T-cell (primary cell): ENCODE measurements at places on chromosomes 11 and 22. TPM values are rescaled to one million over a fixed set of nuclear protein-coding genes. Genes with fewer than 3 reads are reported as not detected.

- no peak for DNase-seq
These were observed 3.3 kb upstream of the SHISA8 start for GRCh38 chr22:41917903-41918791.

DNA sequence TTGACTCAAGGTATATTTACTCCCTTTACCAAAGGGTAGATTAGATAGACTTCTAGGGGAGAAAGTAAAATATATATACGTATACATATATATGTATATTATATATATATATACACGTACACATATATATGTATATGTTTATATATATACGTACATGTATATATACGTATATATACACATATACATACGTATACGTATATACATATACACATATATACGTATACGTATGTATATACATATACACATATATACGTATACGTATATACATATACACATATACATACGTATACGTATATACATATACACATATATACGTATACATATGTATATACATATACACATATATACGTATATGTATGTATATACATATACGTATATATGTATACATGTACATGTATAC lies 430.5 kb upstream of the ANO3 start:
- DNase-seq: no peak

DNA sequence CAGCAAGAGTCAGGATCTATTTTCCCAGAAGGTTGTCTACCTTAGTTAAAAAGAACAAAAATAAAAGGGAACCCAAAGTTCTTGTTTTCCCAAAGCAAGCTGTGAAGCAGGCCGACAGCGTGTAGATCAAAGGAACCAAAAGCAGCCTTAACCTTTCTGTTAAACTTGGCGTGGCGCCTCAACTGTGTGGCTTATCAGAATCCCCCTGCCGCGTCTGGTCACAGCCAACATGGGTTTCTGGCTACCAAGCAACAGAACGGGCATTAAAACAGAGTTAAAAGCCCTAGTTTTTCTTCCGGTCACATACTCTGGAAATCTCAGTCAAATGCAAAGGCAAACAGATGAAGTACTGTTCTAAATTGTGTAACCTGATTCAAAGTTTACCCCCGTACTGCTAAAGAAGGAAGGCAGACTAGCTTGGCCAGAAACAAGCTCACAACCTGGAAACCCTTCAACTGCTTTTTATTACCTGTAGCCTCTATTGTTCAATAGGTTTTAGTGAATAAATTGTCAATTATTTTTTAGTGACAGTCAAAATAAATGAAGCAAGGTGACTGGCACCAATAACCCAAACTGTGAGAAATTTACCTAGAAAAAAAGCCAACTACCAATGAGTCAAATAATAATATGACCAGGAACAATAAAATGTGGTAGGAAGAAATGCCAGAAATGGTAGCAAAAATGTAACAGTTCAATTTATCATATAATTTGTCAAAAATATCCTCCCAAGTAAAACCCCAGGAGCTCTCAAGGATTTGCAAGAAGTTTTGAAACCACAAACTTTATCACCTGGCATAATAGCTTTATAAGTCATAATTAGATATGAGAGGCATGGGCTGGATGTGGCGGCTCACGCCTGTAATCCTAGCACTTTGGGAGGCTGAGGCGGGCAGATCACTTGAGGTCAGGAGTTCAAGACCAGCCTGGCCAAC lies 21.4 kb downstream of the CHKA start:
- DNase-seq: peak; percentile 52

GRCh38 chr11:17700991-17701390 lies 18.4 kb upstream of the MYOD1 start:
- no peak for DNase-seq

DNA sequence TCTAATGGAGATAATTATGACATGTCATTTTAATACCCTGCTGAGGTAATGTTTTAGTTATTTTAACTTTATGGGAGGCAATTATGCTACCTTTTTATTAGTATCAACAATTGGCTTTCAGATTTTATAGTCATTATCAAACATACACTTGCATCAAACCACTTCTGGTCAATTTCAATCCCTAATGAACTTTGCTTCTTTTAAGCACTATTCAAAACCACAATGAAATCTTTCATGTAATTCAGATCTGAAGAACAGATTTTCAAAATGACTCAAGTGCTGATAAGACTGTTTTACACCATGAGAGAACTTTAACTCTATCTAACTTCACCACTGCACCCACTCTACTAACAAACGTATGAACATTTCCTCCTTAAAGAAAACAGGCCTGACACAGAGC lies 25.9 kb upstream of the CCDC34 start:
- DNase-seq: no peak

DNA sequence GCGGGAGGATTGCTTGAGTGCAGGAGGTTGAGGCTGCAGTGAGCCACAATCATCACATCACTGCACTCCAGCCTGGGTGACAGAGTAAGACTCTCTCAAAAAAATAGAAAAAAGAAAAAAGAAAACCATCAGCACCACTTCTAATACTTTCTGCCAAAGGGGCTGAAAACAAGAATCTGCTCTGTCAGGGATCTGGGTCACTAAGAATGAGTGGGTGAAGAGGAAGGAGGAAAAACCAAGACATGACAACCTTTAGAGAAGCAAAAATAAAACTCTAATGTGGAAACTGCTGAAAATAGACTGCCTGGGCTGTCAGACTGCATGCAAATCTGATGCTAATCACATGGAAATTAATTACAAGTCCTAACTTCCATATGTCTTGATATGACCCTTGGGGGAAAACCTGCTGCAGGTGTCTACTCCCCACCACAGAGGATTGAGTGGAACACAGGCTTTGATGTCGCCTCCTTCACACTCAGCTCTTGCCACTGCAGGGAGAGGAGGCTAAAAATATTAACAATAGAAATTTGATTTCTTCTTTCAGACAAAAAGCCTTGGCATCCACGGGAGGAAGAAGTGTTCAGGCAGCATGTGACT lies 62.5 kb upstream of the CRTAM start:
- no peak for DNase-seq

GRCh38 chr11:19966441-19966840 lies 193.8 kb downstream of the DBX1 start:
- no peak for DNase-seq

DNA sequence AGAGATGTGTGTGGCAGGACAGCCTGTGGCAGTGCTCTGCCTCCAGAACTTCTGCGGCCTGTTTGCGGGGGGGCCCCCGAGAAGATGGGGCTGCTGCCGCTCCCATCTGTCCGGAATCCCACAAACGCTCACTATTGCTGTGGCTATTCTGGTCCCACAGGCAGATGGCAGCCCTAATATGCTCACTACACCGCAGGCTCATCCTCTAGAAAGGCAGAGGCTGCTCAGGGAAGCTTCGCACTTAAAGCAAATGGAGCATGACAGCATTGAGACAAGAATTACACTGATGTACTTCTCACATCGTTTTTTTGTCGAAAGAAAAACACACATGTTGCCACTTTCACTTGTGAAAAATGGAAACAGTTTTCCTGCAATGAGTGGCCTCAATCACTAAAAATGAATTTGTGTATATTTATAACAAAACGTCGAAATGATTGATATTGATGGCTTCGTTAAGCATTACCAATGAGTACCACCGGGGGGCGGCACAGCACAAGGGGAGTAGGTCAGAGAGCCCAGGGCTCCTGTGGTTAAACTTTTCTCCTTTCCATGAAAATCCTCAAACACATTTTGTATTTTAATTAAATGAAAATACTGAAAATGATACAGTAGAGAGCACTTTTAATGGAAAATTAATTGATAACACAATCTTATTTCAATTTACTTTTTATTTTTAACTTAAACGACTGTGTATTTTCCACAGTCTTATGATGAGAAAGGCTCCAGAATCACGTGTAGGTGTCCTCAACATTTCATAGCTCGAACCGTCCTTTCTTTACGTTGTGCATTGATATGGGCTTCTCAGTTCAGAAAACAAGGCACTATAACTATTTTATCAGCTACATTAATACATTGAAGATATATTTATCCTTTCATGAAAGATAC lies 69.1 kb downstream of the CTTN start:
- DNase-seq: peak; percentile 13

GRCh38 chr11:2783536-2784082 lies 83.8 kb upstream of the KCNQ1OT1 start:
- no peak for DNase-seq

Gene LYVE1
- total RNA-seq: 0.61 TPM

Gene NRIP3
- total RNA-seq: 1.0 TPM

Gene DBX1
- not detected for total RNA-seq
